CD4-positive, alpha-beta T cell treated with Interleukin-12 subunit alpha and Interleukin-12 subunit beta, for 1 hour (primary cell): ENCODE measurements at places on chromosomes 4 and X.

GRCh38 chr4:153427363-153428071 lies 38.6 kb upstream of the TMEM131L start:
- no peak for DNase-seq

DNA sequence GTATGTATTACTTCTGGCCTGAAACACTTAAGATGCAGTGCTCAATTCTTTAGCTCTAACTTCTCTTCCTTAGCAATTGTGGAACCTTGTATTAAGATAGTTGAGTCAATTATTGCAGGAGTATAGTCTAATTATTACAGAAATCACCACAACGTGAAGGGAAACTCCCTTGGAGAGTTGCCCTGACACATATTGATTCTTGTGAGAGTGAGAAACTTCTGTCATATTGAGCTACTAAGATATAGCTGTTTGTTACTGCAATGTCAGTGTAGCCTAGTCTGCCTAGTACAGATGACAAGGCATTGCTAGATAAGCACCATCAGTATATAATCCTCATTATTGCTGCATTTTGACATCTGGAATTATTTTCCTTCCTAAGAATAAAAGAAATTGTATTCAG lies 82.7 kb upstream of the TEX13C start:
- DNase-seq = no peak

DNA sequence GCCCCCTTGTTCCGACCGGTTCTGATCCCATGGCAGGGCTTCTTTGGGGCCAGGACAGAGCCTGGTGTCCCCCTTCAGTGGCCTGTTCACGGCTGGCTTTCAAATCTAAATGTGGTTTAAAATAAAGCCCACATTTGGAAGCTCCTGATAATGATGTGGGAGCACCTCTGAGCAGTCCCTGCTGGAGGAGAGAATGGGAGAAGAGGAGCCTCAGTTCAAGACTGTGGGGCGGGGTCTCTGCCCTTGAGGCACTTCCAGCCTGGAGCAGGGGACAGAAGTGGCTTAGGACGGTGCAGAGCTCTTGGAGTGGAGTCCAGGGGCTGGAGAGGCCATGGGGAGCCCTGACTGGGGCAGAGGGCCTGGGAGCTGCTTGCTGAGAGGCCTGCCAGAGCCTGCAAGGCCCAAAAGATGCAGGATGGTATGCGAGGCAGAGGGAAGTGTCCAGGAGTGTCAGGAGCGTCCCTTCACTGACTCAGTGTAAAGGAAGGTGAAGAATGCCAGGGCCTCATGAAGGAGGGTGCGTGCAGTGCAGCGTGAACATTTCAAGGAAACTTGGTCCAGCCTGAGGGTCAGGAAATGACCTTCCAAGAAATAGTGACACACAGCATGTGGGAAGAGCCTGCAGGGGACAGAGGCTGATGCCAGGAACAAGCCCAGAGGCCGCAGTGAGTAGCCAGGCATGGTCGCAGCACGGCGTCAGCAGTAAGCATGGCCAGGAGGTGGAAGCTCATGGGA lies 21.1 kb upstream of the TADA2B start:
- no peak for DNase-seq

DNA sequence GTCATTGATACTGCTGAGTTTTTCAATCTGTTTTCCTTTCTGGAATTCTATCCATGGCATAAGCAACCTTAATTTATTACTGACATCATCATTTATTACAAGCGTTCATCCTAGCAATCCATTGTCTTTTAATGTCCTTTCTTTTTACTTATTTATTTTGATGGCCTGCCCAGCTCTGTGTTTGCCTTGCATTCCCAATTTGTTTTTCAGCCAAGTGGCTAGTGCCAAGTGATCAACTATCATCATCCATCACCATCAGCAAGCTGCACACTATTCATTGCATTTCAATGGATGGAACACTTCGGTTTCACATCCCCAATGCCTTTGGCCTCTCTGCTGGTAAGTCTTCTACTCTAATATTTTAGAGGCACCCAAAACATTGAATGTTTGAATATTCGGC lies 831.7 kb upstream of the EPHA5 start:
- no peak for DNase-seq

- peak; percentile 5 for DNase-seq
These were observed 13.4 kb downstream of the RBMX2 start for GRCh38 chrX:130415201-130415600.

GRCh38 chrX:53440621-53441517 lies 6.7 kb upstream of the HSD17B10 start:
- peak; percentile 17 for DNase-seq

- peak; percentile 36 for DNase-seq
These were observed at the start of gene NBDY for GRCh38 chrX:56729152-56729850. TSS of gene NBDY (plus strand) at chrX:56729243. CDS start at chrX:56729354, 111 bp downstream.

- no peak for DNase-seq
These were observed 16.6 kb upstream of the ZNF185 start for GRCh38 chrX:152881289-152881688.

GRCh38 chrX:117743469-117744251 lies 372.9 kb downstream of the KLHL13 start:
- DNase-seq = no peak

GRCh38 chrX:370963-371745 lies 15.6 kb downstream of the PPP2R3B start:
- no peak for DNase-seq

- DNase-seq = no peak
These were observed 26.8 kb upstream of the DUSP21 start for GRCh38 chrX:44817029-44817428.

DNA sequence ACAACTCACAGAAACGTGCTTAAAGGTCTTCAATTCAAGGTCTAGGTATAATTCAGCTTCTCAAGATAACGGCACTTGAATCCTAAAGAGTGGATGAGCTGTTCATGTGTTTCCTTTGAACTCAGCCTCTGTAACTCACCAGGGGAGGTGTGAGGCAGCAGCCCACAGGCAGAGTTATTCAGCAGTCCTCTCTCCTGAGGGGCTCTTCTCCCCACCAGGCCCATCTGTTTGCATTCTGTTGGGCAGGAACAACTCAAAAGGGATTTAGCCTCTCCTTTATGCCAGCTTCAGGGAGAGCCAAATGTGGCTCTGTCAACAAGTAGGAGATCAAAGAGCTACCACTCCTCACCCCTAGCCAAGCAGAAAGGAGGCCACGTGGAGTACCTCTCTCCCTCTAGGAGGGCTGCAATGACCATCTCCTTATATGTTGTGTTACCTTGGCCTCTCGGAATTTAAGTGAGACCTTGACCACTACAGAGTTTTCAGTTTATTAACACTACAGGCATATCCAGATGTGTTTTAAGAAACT lies 151.2 kb downstream of the SPATA18 start:
- DNase-seq = no peak

- no peak for DNase-seq
These were observed 132.0 kb upstream of the TET2 start for GRCh38 chr4:105014635-105015034.
